ENCODE measurements at places on chromosomes 1 and 21.
A peak's percentile ranks its signal among the peaks of the same experiment; 100 is the strongest.

DNA sequence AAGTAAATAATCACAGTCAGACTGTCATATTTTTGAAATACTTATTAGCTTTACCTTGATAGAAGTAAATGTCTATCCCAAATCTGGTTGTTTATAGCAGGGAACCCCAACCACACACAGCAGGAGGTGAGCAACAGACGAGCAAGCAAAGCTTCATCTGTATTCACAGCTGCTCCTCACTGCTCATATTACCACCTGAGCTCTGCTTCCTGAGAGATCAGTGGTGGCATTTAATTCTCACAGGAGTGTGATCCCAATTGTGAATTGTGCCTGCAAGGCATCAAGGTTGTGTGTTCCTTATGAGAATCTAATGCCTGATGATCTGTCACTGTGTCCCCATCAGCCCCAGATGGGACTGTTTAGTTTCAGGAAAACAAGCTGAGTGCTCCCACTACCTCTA, 104.3 kb downstream of the GPATCH2 start:
- H3K27me3 ChIP-seq, result no peaks in the 10 kb centered on the region
- no peaks in the 10 kb centered on the region for H3K4me1 ChIP-seq
- H3K27ac ChIP-seq, result no peak overlapping the region
- H3K36me3 ChIP-seq, result no peaks in the 10 kb centered on the region
- no peak for DNase-seq
- no peak overlapping the region for H3K4me3 ChIP-seq

GRCh38 chr1:56435434-56436262, 143.7 kb downstream of the PLPP3 start:
- no peak for DNase-seq
- H3K4me1 ChIP-seq, result no peaks in the 10 kb centered on the region
- no peaks in the 10 kb centered on the region for H3K36me3 ChIP-seq
- H3K27me3 ChIP-seq, result no peaks in the 10 kb centered on the region

DNA sequence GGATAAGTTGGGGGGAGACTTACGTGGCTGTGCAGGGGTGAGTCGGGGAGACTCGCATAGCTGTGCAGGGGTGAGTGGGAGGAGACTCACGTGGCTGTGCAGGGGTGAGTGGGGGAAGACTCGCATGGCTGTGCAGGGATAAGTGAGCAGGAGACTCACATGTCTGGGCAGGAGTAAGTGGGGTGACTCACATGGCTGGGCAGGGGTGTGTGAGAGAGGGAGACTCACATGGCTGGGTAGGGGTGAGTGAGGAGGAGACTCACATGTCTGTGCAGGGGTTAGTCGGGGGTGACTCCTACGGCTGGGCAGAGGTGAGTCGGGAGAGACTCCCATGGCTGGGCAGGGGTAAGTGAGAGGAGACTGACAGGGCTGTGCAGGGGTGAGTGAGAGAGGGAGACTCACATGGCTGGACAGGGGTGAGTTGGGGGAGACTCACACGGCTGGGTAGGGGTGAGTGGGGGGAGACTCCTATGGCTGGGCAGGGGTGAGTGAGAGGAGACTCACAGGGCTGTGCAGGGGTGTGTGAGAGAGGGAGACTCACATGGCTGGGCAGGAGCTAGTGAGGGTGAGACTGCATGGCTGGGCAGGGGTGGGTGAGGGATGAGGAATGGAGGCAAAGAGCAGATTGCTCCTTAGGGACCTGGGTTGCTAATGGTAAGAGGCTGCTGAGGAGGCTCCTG, 56.0 kb upstream of the ABCG1 start:
- no peak overlapping the region for H3K4me3 ChIP-seq
- H3K27me3 ChIP-seq, result no peaks in the 10 kb centered on the region
- DNase-seq, result no peak
- H3K27ac ChIP-seq, result no peak overlapping the region
- no peaks in the 10 kb centered on the region for H3K36me3 ChIP-seq
- no peaks in the 10 kb centered on the region for H3K4me1 ChIP-seq

- no peaks in the 10 kb centered on the region for H3K27me3 ChIP-seq
- no peaks in the 10 kb centered on the region for H3K36me3 ChIP-seq
- no peak for DNase-seq
- H3K27ac ChIP-seq, result no peak overlapping the region
These were observed 10.2 kb downstream of the BMP8A start for GRCh38 chr1:39501666-39502065.

DNA sequence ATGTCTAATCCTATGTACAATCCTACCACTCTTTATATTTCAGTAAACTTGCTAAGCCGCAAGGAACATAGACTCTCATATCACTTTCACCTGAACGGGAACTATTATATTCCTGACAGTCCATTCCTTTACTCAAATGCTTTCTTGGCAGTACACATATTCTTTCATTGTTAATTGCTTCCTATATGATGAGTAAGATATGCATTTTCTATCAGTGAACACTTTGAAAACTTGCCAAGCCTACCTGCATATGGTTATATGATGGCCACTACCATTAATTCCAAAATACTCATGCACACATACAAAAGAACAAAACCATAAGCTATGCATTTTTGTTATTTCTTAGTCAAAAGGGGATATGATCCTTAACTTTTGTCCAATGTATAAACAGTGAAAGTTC, 341.5 kb downstream of the VAV3 start:
- no peak overlapping the region for H3K4me3 ChIP-seq
- H3K4me1 ChIP-seq, result no peaks in the 10 kb centered on the region
- H3K27me3 ChIP-seq, result no peaks in the 10 kb centered on the region
- no peak overlapping the region for H3K27ac ChIP-seq

GRCh38 chr1:170074250-170075157, at the start of gene KIFAP3:
Gene KIFAP3, minus strand, starts transcription at chr1:170074695. Its CDS starts 228 bp downstream, at chr1:170074467.
- peak; percentile 93 for DNase-seq
- H3K27me3 ChIP-seq, result no peaks in the 10 kb centered on the region
- peak within 1 kb of the TSS; percentile 90 for H3K27ac ChIP-seq
- H3K4me3 ChIP-seq, result peak within 1 kb of the TSS; percentile 80

DNA sequence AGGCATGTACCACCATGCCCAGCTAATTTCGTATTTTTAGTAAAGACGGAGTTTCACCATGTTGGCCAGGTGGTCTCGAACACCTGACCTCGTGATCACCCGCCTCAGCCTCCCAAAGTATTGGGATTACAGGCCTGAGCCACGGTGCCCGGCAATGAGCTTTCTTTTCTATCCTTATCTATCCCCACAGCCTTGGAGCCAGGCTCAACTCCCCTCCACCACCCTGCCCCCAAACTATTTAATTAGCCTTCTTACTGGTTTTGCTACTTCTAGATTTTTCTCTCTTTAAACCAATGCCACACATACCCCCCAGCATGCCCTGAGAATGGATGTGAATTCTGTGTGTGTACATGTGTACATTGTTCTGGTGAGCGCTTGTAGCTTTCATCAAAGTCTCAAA, 5.7 kb upstream of the VANGL2 start:
- no peak overlapping the region for H3K27ac ChIP-seq
- H3K36me3 ChIP-seq, result no peaks in the 10 kb centered on the region
- H3K4me3 ChIP-seq, result no peak overlapping the region
- no peaks in the 10 kb centered on the region for H3K4me1 ChIP-seq
- no peak for DNase-seq
